GM23248 (cell line): ENCODE measurements at places on chromosomes 2 and 18. TPM values are rescaled to one million over a fixed set of nuclear protein-coding genes. Genes with fewer than 3 reads are reported as not detected.

Gene CCBE1
- total RNA-seq = 11.4 and 16.6 TPM in 2 replicates

Gene TBR1
- 0.97 TPM in 1 of 2 replicates, not detected in the other for total RNA-seq

Gene MPPE1
- 25.6 and 34.8 TPM in 2 replicates for total RNA-seq

DNA sequence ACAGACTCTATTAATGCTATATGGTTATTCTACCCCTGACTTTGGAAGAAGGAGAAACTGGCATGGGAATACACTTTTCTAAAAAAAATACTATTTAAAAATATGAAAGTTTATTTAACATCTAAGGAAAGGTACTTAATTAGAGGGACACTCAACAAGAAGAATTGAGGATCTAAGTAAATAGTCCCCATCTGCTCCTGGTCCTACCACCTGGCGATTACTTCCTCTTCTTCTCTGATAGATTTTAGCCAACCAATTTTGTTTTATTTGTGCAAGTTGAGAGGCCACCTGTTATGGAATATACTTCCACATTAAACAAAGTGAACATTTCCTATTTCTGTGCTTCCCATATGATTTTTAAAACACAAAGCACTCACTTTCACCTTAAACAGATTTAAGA, 111.7 kb downstream of the BCL2 start:
- DNase-seq = no peak
- H3K27ac ChIP-seq = no peak overlapping the region
- no peak overlapping the region for H3K4me3 ChIP-seq
- H3K4me1 ChIP-seq = no peaks in the 10 kb centered on the region
- H3K27me3 ChIP-seq = no peaks in the 10 kb centered on the region

DNA sequence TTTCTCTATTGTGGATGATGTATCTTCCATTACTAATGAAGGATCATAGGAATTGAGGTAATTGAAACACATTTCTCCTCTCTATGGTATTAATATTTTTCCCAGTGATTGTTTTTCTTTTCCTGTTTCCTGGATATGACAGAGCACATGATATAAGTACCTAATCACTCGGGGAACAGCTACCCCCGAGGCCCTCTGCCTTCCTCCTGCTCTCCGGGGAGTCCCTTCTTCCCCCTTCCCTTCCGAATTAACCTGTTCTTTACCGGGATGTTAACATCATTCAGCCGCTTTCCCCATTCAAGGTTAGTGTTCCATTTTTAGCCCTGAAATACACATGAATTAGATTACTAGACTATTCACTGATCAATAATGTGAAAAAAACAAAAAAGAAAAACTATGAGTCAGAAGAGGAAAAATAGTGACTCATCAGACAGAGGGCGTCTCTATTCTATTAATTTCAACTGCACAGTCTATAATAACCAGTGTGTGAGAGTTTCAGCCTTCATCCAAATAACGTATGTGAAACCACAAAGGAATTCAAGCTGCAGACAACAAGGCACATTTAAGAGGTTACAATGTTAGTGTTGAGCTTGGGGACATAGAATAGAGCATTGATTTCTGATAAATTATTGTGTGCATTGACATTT, 450.8 kb downstream of the DLGAP1 start:
- no peaks in the 10 kb centered on the region for H3K27me3 ChIP-seq
- peak overlapping the region; percentile 45 for H3K4me3 ChIP-seq
- no peak overlapping the region for H3K27ac ChIP-seq
- peaks cover 12% of the 10 kb centered on the region for H3K4me1 ChIP-seq
- H3K36me3 ChIP-seq = no peaks in the 10 kb centered on the region

DNA sequence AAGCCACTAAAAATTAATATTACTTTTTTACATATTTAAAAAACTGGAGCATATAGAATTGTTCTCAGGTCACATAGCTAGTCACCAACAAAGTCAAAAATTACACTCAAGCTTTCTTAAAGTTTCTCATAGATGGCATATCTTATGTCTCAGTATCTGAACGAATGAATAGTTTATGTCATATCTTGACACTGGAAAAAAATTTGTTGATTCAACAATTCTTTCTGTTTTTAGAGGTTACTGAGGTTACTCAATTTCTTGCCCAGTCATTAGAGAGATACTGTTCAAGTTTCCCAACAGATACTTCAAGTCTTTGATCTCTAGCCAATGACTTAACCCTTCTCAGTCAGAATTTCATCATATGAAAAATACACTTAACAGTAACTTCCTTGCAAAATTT, 113.1 kb upstream of the XIRP2 start:
- H3K27me3 ChIP-seq = no peaks in the 10 kb centered on the region
- H3K36me3 ChIP-seq = no peaks in the 10 kb centered on the region
- no peak for DNase-seq
- no peak overlapping the region for H3K4me3 ChIP-seq

DNA sequence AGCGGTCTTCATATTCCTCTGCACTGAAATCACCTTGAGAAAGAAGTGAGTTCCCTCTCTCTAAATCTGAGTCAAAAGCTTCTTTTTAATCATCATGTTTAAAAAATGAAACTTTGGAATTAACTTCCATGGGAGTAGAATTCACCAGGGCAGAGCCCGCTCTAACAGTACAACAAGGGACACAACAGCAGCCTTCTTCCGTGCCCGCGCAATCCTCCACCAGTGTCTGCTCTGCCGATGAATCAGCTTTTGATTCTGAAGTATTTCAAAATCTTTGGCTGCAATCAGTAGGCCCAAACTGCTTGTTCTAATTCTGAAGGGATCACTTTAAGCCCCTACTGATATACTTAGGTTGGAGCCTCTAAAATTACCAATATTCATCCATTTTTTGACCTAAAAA, 76.9 kb downstream of the USP40 start:
- H3K4me1 ChIP-seq = peaks cover 38% of the 10 kb centered on the region
- H3K4me3 ChIP-seq = no peak overlapping the region

DNA sequence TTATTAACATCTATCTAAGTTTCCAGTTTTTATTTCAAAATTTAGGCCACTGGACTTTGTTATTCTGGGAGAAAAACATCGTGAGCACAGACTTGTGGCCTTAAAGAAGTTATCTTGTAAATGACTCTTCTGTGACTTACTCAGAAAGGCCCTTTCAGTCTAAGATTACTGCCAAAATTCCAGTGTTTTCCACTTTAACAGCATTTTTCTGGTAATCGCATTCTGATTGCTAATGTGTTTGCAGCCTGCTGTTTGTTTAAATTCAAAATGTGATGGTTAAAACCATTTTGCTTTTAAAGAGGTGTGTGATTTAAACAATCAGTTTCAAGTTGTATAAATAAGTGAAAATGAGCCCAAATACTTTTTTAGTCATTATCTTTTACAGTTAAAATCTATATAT, 136.7 kb upstream of the DAPL1 start:
- no peaks in the 10 kb centered on the region; the same call in none of the 2 replicates for H3K36me3 ChIP-seq
- no peaks in the 10 kb centered on the region for H3K4me1 ChIP-seq
- H3K27ac ChIP-seq = no peak overlapping the region
- DNase-seq = no peak

GRCh38 chr2:219739066-219739465, 111.6 kb downstream of the SLC4A3 start:
- no peak overlapping the region for H3K4me3 ChIP-seq
- H3K27me3 ChIP-seq = peaks cover 11% of the 10 kb centered on the region
